ENCODE measurements at places on chromosomes 2 and 18.
A peak's percentile ranks its signal among the peaks of the same experiment; 100 is the strongest.

DNA sequence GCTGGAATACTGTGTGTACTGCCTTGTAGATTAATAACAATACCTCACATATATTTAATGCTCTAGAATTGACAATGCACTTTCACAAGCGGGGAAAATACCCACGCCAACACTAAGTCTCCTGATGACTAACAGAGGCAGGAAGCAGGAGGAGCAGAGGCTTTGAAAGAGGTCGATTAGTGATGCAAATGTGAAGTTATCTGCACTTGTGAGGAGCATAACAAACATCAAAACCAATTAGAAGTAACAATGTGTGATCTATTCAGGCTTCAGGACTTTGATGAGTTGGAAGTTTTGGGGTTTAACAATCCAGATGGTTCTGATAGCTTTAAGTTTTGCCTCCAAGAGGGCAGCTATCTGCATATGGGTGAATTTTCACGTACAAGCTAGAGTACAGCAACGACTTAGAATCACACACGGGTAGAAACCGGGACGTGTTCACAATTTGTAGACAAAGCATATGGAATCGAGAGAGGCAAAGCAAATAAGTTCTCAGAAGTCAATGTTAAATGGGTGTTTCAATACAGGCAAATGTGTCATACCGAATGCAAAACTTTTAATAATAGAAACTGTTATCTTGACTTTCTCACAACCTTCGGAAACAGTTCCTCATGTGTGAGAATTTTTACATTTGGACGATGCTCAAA, 114.5 kb downstream of the METTL8 start:
- DNase-seq, result no peak

- DNase-seq, result peak; percentile 68
Measured at GRCh38 chr2:70767699-70768589, at the start of gene ADD2. Gene ADD2 (minus strand): TSS chr2:70768200. CDS start chr2:70706408, 61,792 bp downstream.

DNA sequence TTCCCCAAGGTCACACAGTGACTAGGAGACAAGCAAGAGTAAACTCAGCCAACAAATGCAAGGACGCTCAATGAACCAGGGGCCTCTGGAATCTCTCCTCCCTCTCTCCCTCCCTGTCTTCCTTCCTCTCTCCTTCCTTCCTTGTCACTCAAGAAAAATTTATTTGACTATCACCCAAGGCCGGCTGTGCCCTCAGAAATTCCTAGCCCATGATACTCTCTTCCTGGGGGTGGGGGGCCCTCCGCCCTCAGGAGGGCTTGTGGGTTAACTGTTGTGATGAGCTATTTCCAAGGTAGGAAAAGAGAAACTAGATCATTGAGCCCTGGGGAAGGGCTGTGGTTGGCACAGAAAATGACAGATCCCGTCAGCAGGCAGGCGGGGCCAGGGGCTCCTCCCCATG, 21.7 kb downstream of the INHBB start:
- no peak for DNase-seq

DNA sequence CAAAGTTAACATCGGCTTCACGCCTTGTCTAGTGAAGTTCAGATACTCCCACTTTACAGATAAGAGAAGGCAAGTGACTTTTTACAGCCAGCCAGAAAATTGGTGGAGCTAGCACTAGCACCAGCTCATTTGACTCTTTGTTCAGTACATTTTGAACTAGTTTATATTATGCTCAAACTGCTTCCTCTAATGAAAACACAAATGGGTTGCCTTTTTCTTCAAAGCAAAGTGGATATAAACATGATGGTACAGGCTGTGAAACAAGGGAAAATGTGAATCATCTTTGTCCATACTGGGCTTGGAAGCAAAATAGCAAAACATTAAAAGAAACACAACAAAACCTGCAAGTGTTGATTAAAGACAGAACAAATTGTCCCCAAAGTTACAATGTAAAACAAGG, 99.6 kb upstream of the LHCGR start:
- no peak for DNase-seq

GRCh38 chr2:235270291-235270690, 223.6 kb upstream of the AGAP1 start:
- DNase-seq, result no peak

DNA sequence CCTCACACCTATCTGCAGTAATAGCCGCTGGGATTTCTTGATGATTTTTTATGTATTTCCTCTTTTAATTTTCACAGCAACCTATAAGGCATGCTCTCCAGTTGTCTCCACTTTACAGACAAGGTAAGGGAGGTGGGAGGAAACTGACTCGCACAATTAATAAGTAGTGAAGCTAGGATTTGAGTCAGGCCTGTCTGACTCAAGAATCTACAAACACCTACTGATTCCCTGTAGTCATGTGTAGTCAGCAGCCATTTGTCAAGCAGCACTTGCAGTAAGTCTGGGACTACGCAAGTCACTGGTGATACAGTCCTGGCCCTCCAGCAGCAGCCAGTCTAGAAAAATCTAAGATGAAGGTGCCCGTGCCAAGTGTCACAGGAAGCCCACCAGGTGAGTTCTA, 193.6 kb upstream of the PKDCC start:
- DNase-seq, result no peak

GRCh38 chr2:86510436-86510933, 52.8 kb downstream of the CHMP3 start:
- no peak for DNase-seq

GRCh38 chr18:3726238-3726951, 276.4 kb downstream of the TGIF1 start:
- no peak for DNase-seq

DNA sequence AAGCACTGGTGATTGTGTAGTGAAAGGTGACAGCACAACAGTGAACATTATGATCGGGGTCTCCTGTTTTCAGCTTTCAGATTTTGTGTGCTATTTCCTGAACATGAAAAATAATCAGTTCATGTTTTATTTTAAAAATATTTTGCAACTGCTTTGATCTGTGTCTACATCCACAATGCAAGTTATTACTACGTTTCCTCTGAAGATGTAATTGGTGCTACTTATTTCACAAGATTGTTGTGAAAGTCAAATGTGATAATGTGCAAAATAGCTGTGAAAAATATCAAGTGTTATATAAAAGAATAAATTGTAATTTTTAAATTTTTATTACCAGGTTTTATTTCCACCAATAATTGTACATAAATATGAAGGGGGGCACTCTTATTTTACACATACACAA, 6.1 kb upstream of the GCA start:
- no peak for DNase-seq

DNA sequence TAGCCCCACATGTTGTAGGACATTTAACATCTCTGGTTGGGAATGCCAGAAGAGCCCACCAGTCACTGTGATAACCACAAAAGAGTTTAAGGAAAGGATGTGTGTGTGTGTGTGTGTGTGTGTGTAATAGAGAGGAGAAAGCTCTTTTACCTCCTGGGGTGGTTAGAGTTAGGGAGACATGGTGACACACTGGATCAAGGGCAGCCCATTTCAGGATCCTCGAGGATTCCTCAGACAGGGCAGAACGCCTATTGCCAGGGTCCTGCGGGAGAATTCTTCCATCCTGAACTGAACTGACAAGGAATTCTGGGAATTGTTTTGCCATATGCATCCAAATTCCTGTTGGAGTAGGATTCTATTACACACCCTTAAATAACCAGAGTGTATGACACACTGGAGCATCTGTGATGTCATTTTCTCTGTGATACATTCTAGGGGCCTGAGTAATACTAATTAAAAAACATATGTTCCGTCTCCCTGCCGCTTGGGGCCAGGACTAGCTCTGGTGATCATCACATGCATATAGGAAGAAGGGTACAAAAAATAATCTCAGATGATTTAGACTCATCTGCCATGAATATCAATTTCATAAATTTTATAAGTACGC, 156.4 kb upstream of the MMADHC start:
- DNase-seq, result peak; percentile 79

- DNase-seq, result no peak
Measured at GRCh38 chr2:227474410-227474809, 2.5 kb downstream of the AGFG1 start.

- peak; percentile 8 for DNase-seq
Measured at GRCh38 chr2:115299199-115299598, 856.8 kb downstream of the DPP10 start.

- no peak for DNase-seq
Measured at GRCh38 chr2:203016716-203017115, 2.0 kb downstream of the NBEAL1 start.

DNA sequence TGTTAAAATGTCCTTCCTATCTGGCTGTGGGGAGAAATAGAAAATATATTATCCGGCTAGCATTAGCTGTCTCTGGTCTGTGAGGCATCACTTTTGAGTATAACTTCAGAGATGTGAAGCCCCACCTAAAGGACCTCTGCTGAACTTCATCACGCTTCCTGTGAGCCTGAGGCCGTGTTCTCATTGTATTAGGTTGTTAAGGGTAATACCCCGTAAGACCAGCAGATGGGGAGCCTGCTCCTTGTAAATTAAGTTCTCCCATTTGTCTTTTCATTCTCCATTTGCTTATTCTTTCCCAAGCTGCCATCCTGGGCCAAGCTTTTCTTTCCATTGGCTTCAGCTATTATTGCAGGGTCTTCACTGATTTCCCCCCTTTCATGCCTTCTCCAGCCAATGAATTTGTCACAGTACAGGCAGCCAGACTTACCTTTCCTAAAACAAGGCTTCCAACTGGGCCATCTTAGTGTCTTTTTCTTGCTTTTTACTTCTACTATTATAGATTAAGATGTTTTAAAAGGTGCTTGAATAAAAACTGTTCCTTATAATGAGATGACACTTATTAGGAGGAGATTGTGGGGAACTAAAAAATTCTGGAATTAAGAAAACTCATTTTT, 12.4 kb downstream of the NIF3L1 start:
- peak; percentile 85 for DNase-seq

DNA sequence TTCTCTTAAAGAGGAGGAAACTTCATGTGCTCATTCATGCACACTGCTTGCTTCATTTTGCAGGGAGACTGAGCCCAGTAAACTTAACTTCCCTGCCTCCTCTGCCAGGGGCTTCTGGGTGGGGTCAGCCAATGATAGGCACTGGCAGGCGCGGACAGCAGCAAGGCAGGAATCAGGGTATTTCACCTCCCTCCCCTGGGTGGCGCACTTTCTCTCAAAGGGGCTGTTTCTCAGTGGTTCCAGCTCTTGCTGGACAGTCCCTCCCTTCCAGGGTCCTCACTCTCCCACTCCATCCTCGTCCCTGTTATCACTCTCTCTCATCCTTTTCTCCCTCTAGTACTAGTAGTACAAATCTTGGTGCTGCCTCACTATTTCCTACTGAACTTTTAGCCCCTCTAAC, 320.5 kb upstream of the ZNF521 start:
- no peak for DNase-seq

DNA sequence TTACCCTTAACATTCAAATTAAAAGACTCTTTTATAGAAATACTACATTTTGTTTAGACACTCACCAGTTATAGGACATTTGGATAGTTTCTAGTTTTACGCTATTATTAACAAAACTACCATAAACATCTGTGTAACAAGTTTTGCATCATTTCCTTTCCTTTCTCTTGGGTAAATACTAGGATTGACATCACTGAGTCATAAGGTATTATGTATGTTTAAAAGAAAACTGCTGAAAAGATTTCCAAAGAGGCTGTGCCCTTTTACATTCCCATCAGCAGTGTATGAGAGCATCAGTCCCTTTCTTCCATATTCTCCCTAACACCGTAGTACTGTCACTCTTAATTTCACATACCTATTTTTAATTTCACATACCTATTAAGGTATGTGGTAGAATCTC, 130.6 kb downstream of the USP34 start:
- DNase-seq, result peak; percentile 19

GRCh38 chr2:64537991-64538390, 13.9 kb downstream of the AFTPH start:
- DNase-seq, result peak; percentile 11

DNA sequence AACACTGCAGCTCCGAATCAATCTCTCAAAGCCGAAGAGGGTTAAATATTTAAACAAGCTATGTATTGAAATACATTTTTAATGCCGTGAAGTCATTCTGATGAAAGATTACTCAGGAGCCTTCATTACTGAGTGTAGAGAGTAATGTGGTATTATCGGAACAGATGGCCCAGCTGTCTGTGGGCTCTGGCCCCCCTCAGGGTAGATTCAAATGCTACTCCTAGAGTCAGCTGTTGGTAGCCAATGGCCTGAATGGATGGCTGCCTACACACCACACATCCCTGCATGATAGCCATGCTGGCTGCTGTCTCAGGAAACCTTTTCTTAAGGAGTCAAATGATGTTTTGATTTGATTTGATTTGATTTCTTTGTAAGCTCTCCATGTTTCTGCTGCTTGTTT, 732.3 kb upstream of the CELF4 start:
- no peak for DNase-seq

- DNase-seq, result no peak
Measured at GRCh38 chr18:68713796-68714195, 1.1 kb downstream of the TMX3 start.

- no peak for DNase-seq
Measured at GRCh38 chr2:30134582-30134981, 12.2 kb upstream of the YPEL5 start.

GRCh38 chr2:105068875-105069274, 31.0 kb downstream of the MRPS9 start:
- no peak for DNase-seq

GRCh38 chr2:200065477-200065876, 110.1 kb downstream of the MAIP1 start:
- DNase-seq, result peak; percentile 94

DNA sequence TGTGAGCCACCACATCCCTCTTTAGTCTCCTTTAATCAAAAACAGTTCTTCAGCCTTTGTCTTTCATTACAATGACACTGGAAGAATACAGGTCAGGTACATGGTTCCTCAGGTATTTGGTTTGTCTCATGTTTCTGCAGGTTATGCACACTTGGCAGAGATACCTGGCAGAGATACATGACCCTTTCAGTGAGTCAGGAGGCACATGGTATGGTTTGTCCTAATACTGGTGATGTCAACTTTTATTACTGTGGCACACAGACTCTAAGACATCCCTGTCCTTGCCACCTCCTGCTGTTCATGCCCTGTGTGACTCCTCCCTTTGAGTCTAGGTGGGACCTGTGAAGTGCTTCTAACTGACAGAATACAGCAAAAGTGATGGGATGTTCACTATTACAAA, 58.4 kb downstream of the SPIRE1 start:
- DNase-seq, result no peak

DNA sequence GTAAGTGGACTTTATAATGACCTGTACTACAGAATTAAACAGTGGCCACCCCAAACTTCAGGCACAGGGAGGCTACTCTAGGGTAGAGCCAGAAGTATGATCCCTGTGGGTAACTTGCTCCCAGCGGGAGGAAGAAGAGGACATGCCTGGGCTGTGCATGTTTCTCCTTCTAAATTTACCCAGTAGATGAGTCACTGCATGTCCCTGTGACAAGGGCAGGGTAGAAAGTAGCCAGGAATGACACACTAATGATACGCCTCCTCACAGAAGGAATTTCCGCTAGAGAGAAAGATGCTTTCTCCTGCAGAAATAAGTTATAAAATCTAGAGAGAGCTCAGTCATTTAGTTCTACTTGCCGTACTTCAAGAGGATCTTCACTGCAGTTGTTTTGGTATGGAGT, 7.5 kb downstream of the ACYP2 start:
- peak; percentile 41 for DNase-seq

DNA sequence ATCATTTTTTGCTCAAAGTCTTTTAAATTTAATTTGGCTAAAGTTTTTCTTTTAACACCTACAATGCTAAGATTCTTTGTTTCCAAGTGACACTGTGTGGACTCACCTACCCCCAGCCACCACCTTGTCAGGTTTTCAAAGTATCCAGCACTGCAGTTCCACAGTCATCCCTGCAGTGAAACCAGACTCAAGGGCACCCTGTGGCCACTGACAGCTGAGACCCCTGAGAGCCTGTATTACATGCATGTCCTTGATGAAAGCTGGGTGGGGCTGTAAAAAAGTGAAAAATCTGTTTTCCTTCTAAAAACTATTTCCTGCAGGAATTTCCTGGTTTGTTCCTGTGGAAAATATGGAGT, 19.9 kb downstream of the TPRKB start:
- no peak for DNase-seq

- no peak for DNase-seq
Measured at GRCh38 chr2:189157456-189157855, 22.1 kb downstream of the COL5A2 start.

Data from muscle of leg (tissue), 16 donors.